ENCODE measurements at places on chromosomes 6 and 20.

- DNase-seq: no peak
Observed at GRCh38 chr20:3404402-3404801, 3.1 kb downstream of the DNAAF9 start.

GRCh38 chr6:160297310-160297709, 38.7 kb upstream of the SLC22A2 start:
- no peak for DNase-seq

DNA sequence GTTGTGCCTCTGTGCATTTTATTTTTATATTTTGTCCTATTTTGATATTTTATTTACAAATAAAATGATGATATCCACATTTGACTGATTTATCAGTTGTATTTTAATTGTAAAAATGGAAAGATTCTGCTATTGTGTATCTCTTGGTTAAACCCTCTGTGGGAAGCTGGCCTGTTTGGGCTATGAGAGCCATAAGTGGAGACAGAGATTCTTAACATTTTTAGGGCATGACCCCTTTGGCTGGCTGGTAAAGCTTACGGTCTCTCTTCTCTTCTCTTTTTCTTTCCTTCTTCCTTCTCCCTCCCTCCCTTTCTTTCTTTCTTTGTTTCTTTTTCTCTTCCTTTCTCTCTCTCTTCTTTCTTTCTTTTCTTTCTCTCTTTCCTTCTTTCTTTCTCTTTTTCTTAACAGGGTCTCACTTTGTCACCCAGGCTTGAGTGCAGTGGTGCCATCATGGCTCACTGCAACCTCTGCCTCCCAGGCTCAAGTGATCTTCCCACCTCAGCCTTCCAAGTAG, 172.3 kb upstream of the CDYL start:
- no peak for DNase-seq

- DNase-seq: no peak
Observed at GRCh38 chr20:9179867-9180266, 111.0 kb downstream of the PLCB4 start.

DNA sequence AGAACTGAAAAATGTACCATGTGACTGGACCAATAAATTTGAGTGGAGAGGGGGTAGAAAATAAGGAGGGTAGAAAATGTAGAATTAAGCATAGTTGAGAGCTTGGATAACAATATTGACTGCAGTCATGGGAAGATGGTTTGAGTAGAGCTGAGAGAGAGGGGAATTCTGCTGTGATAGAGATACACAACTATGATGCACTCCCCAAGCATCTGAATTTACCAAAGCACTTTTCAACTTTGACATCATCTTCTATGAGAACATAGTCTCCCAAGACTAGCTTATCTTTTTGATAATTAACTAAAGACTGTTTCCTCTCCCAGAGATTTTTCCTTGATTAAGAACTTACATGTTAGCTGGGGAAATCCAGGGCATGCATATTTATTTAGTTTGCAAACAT, 103.1 kb downstream of the TNFRSF21 start:
- peak; percentile 22 for DNase-seq

GRCh38 chr6:15754035-15754705, 91.3 kb upstream of the DTNBP1 start:
- peak; percentile 74 for DNase-seq

GRCh38 chr6:139965393-139965792, 590.9 kb upstream of the CITED2 start:
- no peak for DNase-seq

GRCh38 chr6:142112451-142113061, 20.2 kb upstream of the GJE1 start:
- peak; percentile 60 for DNase-seq

DNA sequence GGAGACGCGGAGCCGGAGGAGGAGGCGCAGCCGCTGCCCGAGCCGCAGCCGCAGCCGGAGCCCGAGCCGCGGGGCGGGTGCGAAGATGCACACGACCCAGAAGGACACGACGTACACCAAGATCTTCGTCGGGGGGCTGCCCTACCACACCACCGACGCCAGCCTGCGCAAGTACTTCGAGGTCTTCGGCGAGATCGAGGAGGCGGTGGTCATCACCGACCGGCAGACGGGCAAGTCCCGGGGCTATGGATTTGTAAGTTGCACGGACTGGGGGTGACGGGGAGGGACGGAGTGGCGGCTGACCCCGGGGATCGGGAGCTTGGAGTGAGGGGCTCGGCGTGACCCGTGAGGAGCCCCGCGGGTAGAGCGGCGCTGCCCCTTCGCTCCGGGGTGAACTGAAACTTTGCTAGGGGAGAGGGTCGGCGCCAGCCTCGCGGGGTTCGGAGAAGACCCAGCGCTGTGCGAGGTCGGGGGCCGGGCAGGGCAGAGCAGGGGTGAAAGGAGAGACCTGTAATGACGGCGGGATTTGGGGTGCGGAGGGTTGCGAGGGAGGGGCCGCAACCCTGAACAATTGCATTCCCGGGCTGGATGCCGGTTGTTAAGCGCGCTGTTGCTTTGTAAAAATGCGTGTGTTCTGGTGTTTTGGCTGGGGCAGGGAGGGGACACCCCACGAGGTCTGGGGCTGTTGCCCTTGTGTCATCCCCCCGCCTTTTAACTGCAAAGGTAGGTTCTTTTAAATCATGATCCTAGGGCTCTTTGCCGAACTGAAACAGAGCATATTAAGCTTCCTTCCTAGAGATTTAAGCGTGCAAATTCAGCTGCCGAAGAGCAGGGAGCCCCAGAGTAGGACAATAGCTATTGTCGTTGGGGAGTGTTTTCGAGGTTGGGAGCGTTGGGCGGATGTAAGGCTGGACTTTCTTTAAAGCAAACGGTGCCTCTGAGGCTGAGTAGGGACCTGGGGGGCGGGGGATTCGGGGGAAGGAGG, 628 bp downstream of the RBM24 start:
- no peak for DNase-seq

GRCh38 chr20:54772893-54773642, 297.7 kb downstream of the DOK5 start:
- DNase-seq: no peak

- DNase-seq: no peak
Observed at GRCh38 chr20:2259731-2260130, 36.1 kb upstream of the TGM3 start.

DNA sequence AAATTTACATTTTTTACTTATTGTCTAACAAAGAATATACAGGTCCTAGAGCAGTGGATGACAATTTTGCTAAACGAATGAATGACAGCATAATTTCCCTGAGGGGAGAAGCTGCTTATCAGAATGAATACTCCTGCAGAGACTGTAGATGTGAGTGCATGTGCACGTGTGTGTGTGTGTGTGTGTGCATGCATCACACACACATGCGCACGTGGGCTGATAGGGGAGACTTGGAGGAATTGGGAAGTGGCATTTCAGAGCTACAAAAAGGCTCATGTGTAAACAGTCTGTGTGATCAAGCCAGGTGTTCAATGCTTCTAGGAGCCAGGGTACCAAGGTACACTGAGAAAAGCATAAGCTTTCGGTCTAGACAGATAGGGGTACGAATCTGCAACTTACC, 93.5 kb upstream of the SASH1 start:
- DNase-seq: no peak

DNA sequence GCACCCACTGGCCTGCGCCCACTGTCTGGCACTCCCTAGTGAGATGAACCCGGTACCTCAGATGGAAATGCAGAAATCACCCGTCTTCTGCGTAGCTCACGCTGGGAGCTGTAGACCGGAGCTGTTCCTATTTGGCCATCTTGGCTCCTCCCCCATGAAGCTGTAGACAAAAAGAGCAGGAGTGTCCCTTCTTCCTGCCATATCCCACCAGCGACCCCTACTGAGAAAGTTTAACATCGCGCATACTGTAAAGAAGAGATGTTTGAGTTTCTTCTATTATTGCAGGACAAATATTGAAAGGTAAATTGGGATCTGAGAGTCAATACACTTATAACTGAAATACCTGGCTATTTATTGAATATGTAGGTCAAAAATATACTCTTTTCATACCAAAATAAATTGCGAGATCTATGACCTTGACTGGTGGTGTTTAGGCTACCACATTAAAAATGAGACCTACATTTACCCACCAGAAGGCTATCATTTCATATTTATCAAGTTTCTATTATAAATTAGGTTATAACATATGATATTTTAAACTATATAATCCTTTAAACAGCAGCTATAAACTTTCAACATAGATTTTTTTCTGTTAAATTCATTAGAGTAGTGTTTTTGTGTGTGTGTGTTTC, 586.3 kb downstream of the HTR1B start:
- DNase-seq: no peak

DNA sequence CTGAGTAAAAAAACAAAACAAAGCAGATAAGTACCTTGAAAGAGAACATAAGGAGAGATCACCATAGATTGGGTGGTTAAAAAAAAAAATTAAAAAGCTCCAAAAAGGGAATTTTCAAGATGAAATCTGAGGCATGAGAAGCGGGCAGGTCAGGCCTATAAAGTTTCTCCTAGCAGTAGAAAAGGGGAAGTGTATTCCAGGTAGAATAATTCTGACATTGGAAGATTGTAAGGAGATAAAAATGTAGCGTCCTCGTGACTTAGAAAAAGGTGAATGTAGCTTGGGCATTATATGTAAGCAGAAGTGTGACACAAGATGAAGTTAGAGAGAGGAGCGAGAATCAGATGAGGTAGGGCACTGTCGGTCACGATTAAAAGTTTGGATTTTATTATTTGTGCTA, 9.1 kb upstream of the ADGRB3 start:
- DNase-seq: no peak

DNA sequence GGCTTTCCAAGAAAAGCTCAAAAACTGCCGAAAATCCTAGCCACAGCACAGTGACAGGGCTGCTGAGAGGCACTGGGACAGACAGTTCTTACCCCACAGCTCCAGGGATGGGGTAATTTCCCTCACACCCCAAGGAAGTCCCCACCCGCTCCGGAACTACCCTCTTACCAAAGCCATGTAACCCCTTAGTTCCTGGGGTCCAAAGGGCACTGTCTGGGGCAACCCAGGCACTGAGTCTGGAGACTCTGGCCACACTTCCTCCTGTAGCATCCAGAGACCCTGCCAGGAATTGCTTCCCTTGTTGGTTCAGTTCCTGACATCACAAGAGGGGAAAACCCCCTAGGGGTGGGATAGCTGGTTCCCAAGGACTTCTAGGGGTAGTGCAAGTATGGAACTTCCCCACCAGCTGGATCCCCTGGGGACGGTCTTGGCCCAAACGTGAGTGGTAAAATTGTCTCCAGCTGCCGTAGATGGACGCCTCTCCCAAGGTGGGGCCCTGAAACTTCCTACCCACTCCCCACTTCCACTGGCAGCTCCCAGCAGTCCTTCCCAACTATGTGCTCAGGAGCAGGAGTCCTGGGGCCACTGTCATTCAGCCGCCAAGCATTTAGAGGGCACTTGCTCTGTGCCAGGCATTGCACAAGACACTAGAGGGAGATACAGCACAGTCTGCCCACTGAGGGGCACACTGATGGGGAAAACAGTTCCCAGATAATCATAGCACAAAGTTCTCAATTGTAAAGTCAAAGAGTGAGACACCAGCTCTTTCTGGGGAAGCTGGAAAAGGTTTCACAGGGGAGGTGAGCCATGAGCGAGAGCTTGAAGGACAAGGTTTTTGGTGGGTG, 17.2 kb upstream of the HCK start:
- no peak for DNase-seq

DNA sequence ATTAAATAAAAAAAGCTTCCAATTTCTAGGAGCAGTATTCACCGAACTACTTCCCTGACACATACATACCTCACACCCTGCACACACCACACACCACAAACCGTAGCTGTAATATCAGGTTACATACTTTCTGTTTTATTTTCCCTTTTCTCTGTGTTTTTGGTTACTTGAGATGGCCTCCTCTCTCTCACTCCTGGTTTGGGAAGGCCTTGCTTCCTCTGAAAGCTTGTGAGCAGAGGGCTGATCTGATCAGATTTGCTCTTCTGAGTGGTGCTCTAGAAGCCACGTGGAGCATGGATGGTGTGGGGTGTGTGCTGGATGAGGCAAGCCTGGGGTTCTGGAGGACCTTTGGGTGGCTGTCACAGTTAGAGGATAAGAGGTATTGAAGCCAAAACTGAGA, 20.9 kb downstream of the UTRN start:
- no peak for DNase-seq

DNA sequence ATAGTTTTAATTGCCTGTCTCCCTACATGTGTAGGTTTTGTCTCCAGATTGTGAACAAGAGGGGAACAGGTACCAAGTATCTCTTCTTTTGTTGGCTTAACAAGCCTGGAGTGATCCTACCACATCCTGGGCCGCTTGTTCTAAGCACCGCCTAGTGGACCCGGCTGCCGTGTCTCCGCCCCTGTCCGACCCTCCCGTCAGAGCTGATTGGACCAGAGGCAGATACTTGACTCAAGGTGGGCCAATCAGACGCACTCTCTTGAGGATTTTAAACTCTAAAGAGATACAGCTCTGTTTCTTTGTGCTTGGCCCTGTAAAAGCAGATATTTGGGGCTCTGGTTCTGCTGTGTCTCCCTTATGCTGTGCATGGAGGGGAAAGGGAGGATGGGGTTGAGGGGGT, 68.2 kb downstream of the PRDM1 start:
- no peak for DNase-seq

DNA sequence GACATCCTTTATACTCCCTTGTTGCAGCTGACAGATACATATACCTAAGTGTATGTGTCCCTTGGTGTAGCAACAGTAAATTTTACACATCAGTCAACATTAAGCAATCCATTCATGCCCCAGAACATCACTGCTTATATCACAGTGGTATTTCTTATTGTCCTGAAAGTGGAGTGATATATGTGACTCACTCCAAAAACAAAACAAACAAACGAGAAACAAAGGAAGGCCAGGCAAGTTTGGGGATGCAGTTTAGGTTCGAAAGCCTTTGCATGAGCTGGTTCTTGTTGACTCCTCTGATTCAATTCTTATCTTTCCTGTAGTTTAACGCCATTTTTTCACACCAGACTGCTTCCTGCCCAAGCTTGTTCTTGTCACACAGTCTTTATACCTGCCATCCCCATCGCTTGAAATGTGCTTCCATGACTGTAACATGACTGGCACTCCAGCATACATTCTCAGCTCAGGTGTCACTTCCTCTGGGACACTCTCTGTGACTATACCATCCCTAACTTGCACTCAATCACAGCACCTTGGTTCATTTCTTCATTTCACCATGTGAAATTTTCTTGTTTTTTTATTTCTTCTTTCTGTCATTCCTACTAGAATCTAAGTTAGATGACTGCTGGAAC, 125.0 kb upstream of the TSHZ2 start:
- DNase-seq: no peak

GRCh38 chr20:24723186-24723585, 225.9 kb upstream of the CST7 start:
- DNase-seq: no peak

- DNase-seq: no peak
Observed at GRCh38 chr20:52724541-52724940, 247.6 kb upstream of the TSHZ2 start.

Data from RCC 7860 (cell line).